ENCODE measurements at places on chromosomes 12 and 14.
A peak's percentile ranks its signal among the peaks of the same experiment; 100 is the strongest.

GRCh38 chr14:89041257-89041582 is 216.8 kb downstream of the TTC8 start:
- H3K27me3 ChIP-seq: peaks cover 9% of the 10 kb centered on the region
- no peak for DNase-seq
- H3K4me1 ChIP-seq: peaks cover 9% of the 10 kb centered on the region
- H3K36me3 ChIP-seq: peaks cover 1% of the 10 kb centered on the region
- no peak overlapping the region for H3K4me3 ChIP-seq

- H3K27me3 ChIP-seq: peaks cover 53% of the 10 kb centered on the region
- peaks cover 39% of the 10 kb centered on the region for H3K4me1 ChIP-seq
- H3K4me3 ChIP-seq: no peak overlapping the region
- H3K36me3 ChIP-seq: no peaks in the 10 kb centered on the region
These were observed 2.2 kb upstream of the NXPH4 start for GRCh38 chr12:57214398-57214781.

DNA sequence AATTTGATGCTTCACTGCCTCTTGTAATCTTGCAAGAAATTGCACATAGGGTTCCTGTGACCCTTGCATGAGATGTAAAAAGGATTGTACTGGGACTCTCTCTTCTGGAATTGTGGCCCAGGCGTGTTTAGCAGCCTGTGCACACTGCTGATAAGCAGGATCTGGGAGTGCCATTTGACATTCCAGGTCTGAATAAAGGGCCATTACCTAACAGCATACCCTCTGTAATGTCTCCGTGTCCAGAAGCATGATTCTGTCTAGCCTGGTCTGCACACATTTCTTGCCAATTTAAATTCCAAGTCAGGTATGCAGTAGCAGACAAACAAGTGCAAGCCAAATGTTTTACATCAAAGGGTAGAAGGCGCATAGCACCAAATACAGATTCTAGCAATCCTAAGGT is 18.1 kb upstream of the MAPKAPK5 start:
- no peak overlapping the region for H3K27ac ChIP-seq
- H3K4me3 ChIP-seq: no peak overlapping the region

DNA sequence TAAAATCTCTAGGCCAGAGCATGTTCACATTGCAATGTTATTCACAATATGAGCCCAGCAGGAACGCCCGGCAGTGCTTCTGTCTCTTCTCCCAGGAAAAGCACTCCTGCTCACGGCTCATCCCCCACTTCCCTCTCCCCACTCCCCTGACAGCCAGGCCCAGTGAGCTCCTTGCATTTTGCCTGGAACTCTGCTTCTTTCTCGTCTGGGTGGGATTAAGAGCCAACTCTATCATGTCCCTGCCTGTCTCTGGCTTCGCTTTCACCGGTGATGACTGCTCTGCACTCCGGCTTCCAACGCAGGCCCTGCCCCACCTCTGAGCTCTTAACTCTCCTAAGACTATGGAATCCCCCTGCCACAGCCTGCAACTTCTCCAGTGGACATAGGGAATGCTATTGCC is 2.5 kb downstream of the PLEK2 start:
- H3K27me3 ChIP-seq: peaks cover 13% of the 10 kb centered on the region
- no peaks in the 10 kb centered on the region for H3K36me3 ChIP-seq
- peaks cover 10% of the 10 kb centered on the region for H3K4me1 ChIP-seq

GRCh38 chr14:74400031-74400685 is 25.9 kb downstream of the SYNDIG1L start:
- H3K36me3 ChIP-seq: no peaks in the 10 kb centered on the region
- peaks cover 30% of the 10 kb centered on the region for H3K4me1 ChIP-seq
- DNase-seq: no peak
- H3K4me3 ChIP-seq: no peak overlapping the region

DNA sequence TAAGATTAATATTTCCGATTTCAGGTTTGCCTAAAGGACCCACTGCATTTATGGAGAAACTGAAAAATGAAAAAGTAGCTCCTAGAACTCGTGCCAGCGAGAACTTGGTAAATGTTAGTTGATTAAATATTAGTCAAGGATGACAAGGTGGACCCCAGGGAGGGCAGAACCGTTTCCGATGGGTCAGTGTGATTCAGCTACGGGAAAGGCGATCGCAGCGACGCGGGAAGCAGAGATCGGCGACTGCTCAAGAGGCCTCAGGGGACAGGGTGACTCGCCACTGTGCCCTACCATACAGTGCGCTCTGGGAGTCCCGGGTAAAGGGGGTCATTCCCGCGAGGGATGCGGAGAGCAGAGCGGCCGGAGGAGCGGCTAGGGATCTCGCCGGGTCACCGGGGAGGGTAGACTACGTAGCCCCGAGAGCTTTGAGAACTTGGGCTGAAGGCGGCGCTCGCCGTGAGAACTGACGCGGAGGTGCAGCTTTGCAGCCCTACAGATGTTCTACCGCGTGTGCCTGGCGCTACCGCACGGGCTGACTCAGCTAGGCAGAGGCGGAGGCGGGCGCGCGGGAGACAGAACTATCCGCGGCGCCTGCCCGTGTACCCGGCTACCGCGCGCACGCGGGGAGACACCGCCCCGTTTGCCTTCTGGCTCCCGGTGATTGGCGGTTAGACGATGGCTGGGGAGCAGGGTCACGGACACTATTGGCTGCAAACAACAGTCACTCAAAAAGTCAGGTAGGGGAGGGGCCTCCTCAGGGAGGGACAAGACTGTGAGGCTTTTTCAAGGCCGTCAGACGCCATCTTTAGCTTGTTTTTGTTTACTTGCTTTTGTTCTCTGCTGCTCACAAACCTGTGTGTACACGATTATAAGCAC is 3.2 kb downstream of the C14orf93 start:
- DNase-seq: peak; percentile 98
- peak overlapping the region; percentile 91 for H3K4me3 ChIP-seq
- H3K27ac ChIP-seq: peak overlapping the region; percentile 92
- H3K36me3 ChIP-seq: peaks cover 6% of the 10 kb centered on the region

All from activated CD4-positive, alpha-beta T cell treated with anti-CD3 and anti-CD28 coated beads, Interleukin-2, amount 10 ng/mL, durations not matched to agents 7 days and 5 days (primary cell).